ENCODE measurements at places on chromosomes 3 and 15. TPM values are rescaled to one million over a fixed set of nuclear protein-coding genes. Genes with fewer than 3 reads are reported as not detected.

DNA sequence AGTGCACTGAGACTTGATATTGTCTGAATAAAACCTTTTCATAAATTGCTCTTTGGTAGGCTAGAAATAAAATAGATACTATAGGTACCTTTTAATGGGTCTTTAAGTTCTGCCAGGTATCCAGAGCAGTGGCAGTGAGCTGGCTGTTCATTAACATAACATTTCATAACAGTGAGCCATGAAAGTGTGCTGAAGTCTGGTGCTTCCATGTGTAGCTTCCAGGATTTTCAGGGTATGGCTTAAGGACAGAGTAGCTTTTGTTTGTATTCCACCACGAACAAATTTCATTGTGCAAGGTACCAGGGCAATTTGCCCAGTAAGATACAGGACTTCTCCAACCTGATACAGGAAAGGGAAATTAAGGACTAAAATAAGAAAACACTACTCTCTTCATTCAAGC is 124.7 kb upstream of the NANOGP8 start:
- no peaks in the 10 kb centered on the region for H3K4me1 ChIP-seq
- H3K4me3 ChIP-seq: no peak overlapping the region
- DNase-seq: no peak
- no peaks in the 10 kb centered on the region for H3K27me3 ChIP-seq

The LSMEM2 gene
- total RNA-seq: 0.18 TPM

DNA sequence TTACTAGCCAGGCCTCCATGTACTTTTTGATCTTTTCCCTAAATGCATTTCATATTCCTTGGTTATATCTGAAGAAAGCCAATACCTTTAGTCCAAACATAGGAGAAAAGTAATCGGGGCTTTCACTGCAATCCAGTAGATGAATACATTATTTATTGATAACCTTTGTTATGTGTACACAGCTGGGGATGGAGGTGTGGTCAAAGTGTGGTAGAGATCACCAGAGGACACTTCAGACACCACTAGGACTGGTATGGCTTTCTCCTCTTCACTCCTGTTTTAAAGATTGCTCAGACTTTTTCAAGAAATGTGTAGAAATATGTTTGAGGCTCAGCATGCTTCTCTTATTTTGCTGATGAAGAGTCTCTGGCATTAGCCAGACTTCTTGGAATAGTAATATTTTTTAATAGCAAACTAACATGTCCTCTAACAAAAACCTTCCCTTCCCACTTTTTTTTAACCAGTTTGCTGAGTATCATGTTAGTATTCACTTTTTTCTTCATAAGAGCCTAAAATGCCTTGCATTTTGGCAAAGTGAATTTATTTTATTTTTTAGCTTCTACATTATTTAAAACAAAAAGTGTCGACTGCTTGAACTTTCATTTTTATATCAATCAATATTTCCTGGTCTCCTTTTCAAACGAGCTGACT is 65.6 kb upstream of the MBNL1 start:
- H3K36me3 ChIP-seq: no peaks in the 10 kb centered on the region
- no peak overlapping the region for H3K4me3 ChIP-seq
- peaks cover 19% of the 10 kb centered on the region for H3K4me1 ChIP-seq
- no peak for DNase-seq
- H3K27me3 ChIP-seq: no peaks in the 10 kb centered on the region

GRCh38 chr3:51434746-51435327 is 43.8 kb downstream of the RBM15B start:
- H3K27ac ChIP-seq: no peak overlapping the region
- H3K4me3 ChIP-seq: no peak overlapping the region
- peak; percentile 50 for DNase-seq
- H3K4me1 ChIP-seq: no peaks in the 10 kb centered on the region

The SH3GL3 gene
- 9.4 TPM for total RNA-seq

GRCh38 chr15:74781431-74782258 is at the start of gene CSK:
Gene CSK, plus strand, starts transcription at chr15:74782080. Its CDS starts 16,218 bp downstream, at chr15:74798298.
- H3K36me3 ChIP-seq: peaks cover 4% of the 10 kb centered on the region
- H3K4me3 ChIP-seq: peak within 1 kb of the TSS; percentile 95
- peaks cover 12% of the 10 kb centered on the region for H3K27me3 ChIP-seq
- H3K4me1 ChIP-seq: peaks cover 64% of the 10 kb centered on the region
- H3K27ac ChIP-seq: peak within 1 kb of the TSS; percentile 74
